ENCODE measurements at places on chromosomes 5 and 9.

- H3K36me3 ChIP-seq: peaks cover 9% of the 10 kb centered on the region
- DNase-seq: no peak
- H3K4me3 ChIP-seq: no peak overlapping the region
- no peaks in the 10 kb centered on the region for H3K27me3 ChIP-seq
Measured at GRCh38 chr5:132754111-132754510, 6.9 kb downstream of the CCNI2 start.

GRCh38 chr5:160846642-160847041 lies 5.4 kb downstream of the ATP10B start:
- H3K4me3 ChIP-seq: no peak overlapping the region
- DNase-seq: no peak
- H3K36me3 ChIP-seq: no peaks in the 10 kb centered on the region

GRCh38 chr9:92405818-92406217 lies 1.4 kb upstream of the OGN start:
- peaks cover 11% of the 10 kb centered on the region for H3K4me1 ChIP-seq
- DNase-seq: no peak
- no peak overlapping the region for H3K4me3 ChIP-seq
- H3K27ac ChIP-seq: peak overlapping the region; percentile 88
- H3K36me3 ChIP-seq: no peaks in the 10 kb centered on the region
- H3K27me3 ChIP-seq: no peaks in the 10 kb centered on the region

DNA sequence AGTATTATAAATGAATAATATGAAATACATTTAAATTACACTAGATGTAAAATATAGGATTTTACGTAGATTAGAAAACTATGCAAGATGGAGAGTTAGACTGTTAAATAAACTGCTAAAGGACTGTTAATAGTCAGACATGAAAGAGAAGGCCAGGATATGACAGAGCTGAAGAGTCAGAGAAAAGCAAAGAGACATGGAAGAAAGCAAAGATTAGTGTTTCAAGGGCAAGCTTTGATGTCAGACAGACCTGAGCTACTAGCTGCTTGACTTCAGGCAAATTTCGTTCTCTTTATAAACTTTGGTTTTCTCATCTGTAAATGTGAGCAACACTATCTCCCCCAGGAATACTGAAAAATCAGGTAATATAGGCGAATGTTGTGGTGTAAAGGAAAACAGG lies 161.3 kb downstream of the RAPGEF6 start:
- H3K27ac ChIP-seq: no peak overlapping the region
- no peak overlapping the region for H3K4me3 ChIP-seq
- no peaks in the 10 kb centered on the region for H3K4me1 ChIP-seq
- DNase-seq: no peak
